ENCODE measurements at places on chromosomes 3 and 15. TPM values are rescaled to one million over a fixed set of nuclear protein-coding genes. Genes with fewer than 3 reads are reported as not detected.

DNA sequence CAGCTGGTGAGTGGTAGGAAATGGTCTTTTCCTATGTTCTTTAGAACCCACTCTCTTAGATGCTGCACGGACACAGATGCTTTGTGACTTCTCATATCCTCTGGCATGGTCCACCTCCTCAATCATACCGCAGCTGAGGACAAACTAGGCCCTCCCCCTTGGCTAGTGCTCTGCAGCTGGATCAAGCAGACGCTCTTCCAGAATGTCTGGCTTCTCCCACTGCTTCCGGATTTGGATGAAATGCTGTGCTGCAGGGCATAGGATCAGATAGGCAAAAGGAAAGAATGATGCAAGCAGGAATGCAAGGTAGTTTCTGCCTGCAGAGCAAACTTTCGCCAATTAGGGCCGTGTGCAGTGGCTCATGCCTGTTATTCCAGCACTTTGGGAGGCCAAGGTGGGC, 75.7 kb upstream of the SLC4A7 start:
- H3K4me1 ChIP-seq = no peaks in the 10 kb centered on the region
- no peak overlapping the region for H3K4me3 ChIP-seq
- H3K36me3 ChIP-seq = no peaks in the 10 kb centered on the region
- no peak for DNase-seq
- H3K27ac ChIP-seq = no peak overlapping the region

DNA sequence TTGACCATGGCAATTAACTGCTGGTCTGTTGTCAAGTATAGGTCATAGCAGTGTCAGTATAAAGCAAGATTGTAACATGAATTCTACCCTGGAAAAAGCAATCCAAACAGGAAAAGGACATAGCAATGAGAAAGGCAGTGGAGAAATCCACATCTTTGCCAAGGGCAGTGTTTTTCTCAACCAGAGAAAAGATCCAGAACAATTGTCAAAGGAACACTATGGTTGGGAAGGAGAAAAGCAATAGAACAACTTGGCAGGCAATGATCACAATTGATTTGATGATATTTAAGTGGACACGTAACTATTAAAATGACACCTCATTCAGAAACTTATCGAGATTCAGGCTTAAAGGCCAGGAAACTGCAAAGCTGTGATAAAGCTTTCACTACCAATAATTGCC, 271.1 kb downstream of the DIPK2A start:
- no peaks in the 10 kb centered on the region for H3K36me3 ChIP-seq
- H3K4me3 ChIP-seq = no peak overlapping the region
- H3K4me1 ChIP-seq = no peaks in the 10 kb centered on the region
- no peak overlapping the region for H3K27ac ChIP-seq
- no peak for DNase-seq

The UBAP1L gene
- total RNA-seq = 4.0 TPM

The TAGLN3 gene
- 0.64 TPM for total RNA-seq

- H3K36me3 ChIP-seq = no peaks in the 10 kb centered on the region
- H3K27me3 ChIP-seq = peaks cover 13% of the 10 kb centered on the region
- no peak overlapping the region for H3K4me3 ChIP-seq
- no peak for DNase-seq
- H3K27ac ChIP-seq = no peak overlapping the region
- H3K4me1 ChIP-seq = no peaks in the 10 kb centered on the region
Measured at GRCh38 chr15:61084944-61085367, 144.1 kb downstream of the RORA start.

- no peaks in the 10 kb centered on the region for H3K27me3 ChIP-seq
- no peak overlapping the region for H3K27ac ChIP-seq
- H3K36me3 ChIP-seq = no peaks in the 10 kb centered on the region
Measured at GRCh38 chr3:194687638-194688199, 2.0 kb downstream of the FAM43A start.

GRCh38 chr3:102400142-102400541, 34.7 kb upstream of the ZPLD1 start:
- no peak overlapping the region for H3K27ac ChIP-seq
- H3K36me3 ChIP-seq = no peaks in the 10 kb centered on the region
- no peaks in the 10 kb centered on the region for H3K27me3 ChIP-seq
- peak; percentile 22 for DNase-seq
- H3K4me1 ChIP-seq = peaks cover 26% of the 10 kb centered on the region
- no peak overlapping the region for H3K4me3 ChIP-seq

The SLCO3A1 gene
- total RNA-seq = 5.1 TPM

GRCh38 chr3:134057654-134058110, 28.0 kb upstream of the SLCO2A1 start:
- H3K4me3 ChIP-seq = no peak overlapping the region
- H3K36me3 ChIP-seq = no peaks in the 10 kb centered on the region
- DNase-seq = no peak

The ATP13A3 gene
- total RNA-seq = 139 TPM

- peaks cover 15% of the 10 kb centered on the region for H3K36me3 ChIP-seq
- H3K27me3 ChIP-seq = no peaks in the 10 kb centered on the region
- peaks cover 12% of the 10 kb centered on the region for H3K4me1 ChIP-seq
- H3K4me3 ChIP-seq = no peak overlapping the region
- H3K27ac ChIP-seq = no peak overlapping the region
Measured at GRCh38 chr3:150414258-150414657, 6.2 kb downstream of the TSC22D2 start.

The NLGN1 gene
- not detected for total RNA-seq

DNA sequence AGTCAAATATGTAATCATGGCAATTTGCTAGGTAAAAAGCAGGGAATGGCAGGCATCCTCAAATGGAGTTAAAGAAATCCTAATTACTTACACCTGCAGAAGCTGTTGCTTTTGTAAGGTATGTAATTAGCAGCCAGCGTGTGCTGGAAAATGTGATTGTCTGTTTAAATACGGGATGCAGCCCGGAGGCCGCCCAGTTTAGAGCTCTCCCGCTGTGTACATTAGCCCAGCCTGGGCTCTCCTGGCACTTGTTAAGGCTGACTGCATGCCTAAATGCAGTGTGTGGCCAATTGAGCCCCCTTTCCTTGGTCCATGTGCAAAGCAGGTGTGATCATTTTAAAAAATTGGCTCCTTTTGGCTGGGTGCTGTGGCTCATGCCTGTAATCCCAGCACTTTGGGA, 9.0 kb downstream of the DPH3 start:
- H3K4me1 ChIP-seq = no peaks in the 10 kb centered on the region
- peaks cover 3% of the 10 kb centered on the region for H3K36me3 ChIP-seq
- no peak for DNase-seq

The HGD gene
- total RNA-seq = 0.59 TPM

The CLSTN2 gene
- total RNA-seq = 0.02 TPM

The VEPH1 gene
- total RNA-seq = 4.9 TPM

GRCh38 chr3:34881026-34881425, 758.3 kb upstream of the ARPP21 start:
- H3K27me3 ChIP-seq = no peaks in the 10 kb centered on the region
- H3K36me3 ChIP-seq = no peaks in the 10 kb centered on the region
- H3K4me3 ChIP-seq = no peak overlapping the region

DNA sequence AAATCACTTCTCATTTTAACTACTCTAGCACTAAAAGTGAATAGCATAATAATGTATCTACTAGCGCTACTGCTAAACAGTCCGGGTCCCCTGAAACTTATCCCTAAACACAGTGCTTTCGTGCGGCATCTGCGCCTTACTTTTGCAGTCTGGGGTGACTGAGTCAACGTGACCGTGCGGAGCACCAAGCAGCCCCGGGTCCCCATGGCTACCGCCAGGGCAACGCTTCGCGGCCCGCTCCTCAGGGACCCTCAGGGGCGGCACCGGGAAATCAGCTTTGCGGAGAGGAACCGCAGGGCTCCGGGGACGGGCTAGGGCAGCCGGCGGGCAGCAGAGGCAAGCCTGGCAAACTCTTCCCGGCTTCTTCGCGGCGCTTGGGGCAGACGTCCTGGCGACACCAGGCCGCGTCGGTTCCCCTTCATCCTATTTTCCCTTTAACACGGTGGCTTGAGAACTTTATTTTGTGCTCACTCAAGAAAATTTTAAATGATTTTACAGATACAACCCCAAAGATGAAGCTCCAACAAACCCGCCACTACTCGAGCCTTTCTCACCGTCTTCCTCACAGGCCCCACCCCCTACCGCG, 757 bp upstream of the DIPK2A start:
- no peaks in the 10 kb centered on the region for H3K27me3 ChIP-seq
- peak overlapping the region; percentile 82 for H3K4me3 ChIP-seq
- DNase-seq = peak; percentile 22
- peak overlapping the region; percentile 90 for H3K27ac ChIP-seq
- H3K4me1 ChIP-seq = peaks cover 7% of the 10 kb centered on the region

DNA sequence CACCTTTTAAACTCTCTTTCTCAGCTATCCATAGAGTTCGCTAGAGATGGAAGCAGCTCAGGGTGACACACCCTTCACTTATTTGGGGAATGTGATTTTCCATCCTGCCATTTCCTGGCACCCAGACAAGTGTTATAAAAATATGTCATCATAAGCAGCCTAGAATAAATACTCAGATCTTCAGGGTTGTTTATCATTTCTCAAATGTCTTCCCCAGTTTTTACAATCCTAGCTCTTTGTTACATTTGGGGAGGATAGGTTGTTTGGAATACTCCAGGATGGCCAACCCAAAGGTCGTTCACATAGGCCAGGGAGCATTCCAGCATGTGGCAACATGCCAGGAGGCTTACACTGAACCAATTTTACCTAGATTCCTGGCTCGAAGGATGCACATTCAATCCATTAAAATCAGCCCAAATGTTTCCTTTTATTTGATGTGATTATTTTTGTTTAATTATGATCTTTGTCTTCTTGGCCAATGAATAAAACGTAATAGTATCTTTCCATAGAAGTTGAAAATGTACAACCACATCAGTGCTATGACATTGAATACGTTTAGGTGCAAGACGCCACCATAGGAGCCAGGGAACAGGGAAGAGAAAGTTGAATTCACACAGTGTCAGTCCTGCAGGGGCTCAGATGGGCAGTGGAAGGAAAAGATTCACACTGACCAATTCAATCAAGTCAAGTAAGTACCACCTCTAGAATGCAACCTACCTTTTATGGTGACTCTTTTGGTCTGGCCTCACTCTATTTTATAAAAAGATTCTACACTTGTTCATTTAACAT, 537.7 kb upstream of the MDFIC2 start:
- peak; percentile 3 for DNase-seq
- no peaks in the 10 kb centered on the region for H3K36me3 ChIP-seq
- no peak overlapping the region for H3K4me3 ChIP-seq
- no peaks in the 10 kb centered on the region for H3K27me3 ChIP-seq
- H3K27ac ChIP-seq = no peak overlapping the region
- H3K4me1 ChIP-seq = peaks cover 2% of the 10 kb centered on the region

GRCh38 chr15:60460931-60461330, 18.0 kb downstream of the ICE2 start:
- no peaks in the 10 kb centered on the region for H3K27me3 ChIP-seq
- no peaks in the 10 kb centered on the region for H3K4me1 ChIP-seq
- no peaks in the 10 kb centered on the region for H3K36me3 ChIP-seq
- no peak overlapping the region for H3K27ac ChIP-seq

GRCh38 chr3:112973325-112974177, 1.4 kb downstream of the CD200R1 start:
- H3K27me3 ChIP-seq = 0 out of 2 replicates have a peak, but pooled peaks cover 4% of the 10 kb centered on the region
- H3K27ac ChIP-seq = no peak overlapping the region
- H3K4me1 ChIP-seq = no peaks in the 10 kb centered on the region
- no peak overlapping the region for H3K4me3 ChIP-seq

The MINDY4B gene
- not detected for total RNA-seq

DNA sequence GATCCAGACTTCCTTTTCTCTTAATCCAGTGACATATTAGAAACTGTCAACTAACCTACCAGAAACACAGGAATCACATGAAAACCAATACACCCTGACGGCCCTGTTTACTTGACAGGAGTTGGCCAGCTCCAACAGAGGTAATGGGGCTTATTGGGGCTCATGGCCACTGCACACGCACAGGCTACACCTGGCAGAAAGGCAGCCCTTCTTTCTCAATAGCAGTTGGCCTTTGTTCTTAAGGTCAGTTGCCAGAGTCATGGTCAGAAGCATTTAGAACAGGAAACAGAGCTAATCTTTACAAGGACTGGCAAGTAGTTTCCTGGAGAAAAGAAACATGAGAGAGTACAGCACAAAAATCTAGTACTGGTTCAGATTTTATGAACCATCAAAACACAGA, 181.8 kb downstream of the MAGI1 start:
- no peaks in the 10 kb centered on the region for H3K27me3 ChIP-seq
- no peak overlapping the region for H3K27ac ChIP-seq
- no peak overlapping the region for H3K4me3 ChIP-seq
- DNase-seq = no peak
- no peaks in the 10 kb centered on the region for H3K36me3 ChIP-seq
- peaks cover 3% of the 10 kb centered on the region for H3K4me1 ChIP-seq

GRCh38 chr15:96150254-96150653, 180.2 kb upstream of the NR2F2 start:
- no peaks in the 10 kb centered on the region for H3K27me3 ChIP-seq
- H3K27ac ChIP-seq = no peak overlapping the region
- peaks cover 7% of the 10 kb centered on the region for H3K4me1 ChIP-seq
- DNase-seq = no peak
- no peaks in the 10 kb centered on the region for H3K36me3 ChIP-seq
- H3K4me3 ChIP-seq = no peak overlapping the region

The GNAT1 gene
- not detected for total RNA-seq

DNA sequence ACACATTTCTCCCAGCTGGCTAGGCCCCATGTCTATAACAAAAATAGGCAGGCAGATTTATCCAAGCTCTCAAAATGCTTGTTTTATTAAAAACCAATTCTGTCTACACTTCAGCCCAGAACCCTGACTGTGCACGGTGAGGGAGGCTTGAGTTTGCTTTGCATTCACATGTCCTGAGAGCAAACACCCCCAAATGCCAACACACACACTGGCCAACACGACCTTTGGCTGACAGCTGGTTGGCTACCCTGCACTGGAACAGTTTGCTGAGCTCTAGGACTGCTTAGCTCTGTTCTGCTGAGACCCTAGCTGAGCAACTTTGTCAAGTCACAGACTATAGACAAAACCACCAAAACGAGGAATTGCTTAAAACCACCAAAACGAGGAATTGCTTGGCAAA, 3.6 kb downstream of the STIMATE start:
- no peak for DNase-seq
- no peak overlapping the region for H3K4me3 ChIP-seq
- no peaks in the 10 kb centered on the region for H3K4me1 ChIP-seq
- no peak overlapping the region for H3K27ac ChIP-seq

The ITIH3 gene
- 0.44 TPM for total RNA-seq

DNA sequence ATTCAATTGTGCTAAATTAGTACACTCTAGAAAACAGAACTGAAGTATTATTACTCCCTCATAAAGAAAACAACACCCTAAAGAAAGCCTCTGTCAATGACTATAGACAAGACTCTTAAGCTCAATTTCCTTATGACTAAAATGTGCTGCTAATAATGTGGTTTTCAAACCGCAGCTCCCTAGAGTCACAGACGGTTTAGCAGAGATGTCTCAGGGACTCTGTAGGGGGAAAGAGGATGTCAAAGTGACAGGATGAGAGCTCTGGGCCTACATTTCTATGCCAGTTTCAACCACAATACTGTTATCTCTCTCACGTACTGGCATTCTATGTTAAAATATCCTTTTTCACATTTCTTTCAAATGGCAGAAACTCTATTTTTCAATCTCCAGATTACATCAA, 37.6 kb upstream of the WDR49 start:
- peaks cover 9% of the 10 kb centered on the region for H3K36me3 ChIP-seq
- no peak overlapping the region for H3K27ac ChIP-seq
- no peak for DNase-seq
- H3K4me3 ChIP-seq = no peak overlapping the region
- H3K4me1 ChIP-seq = no peaks in the 10 kb centered on the region
